Stimulated activated CD8-positive, alpha-beta memory T cell treated with anti-CD3 and anti-CD28 coated beads, Interleukin-15, amount 100 ng/mL, for 1 hour (primary cell): ENCODE measurements at places on chromosomes 1 and 21.

DNA sequence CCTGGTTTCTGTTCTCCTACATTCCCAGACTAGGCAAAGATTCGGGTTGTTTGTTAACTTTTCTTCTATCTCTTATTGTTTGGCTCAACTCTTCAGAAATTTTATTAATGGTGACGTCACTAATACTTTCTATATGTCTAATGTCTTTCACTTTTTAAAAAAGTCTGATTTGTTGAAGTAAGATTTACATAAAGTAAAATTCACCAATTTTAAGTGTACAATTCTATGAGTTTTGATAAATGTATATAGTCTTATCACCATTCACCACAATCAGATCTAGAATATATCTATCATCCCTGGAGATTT lies 27.8 kb downstream of the EXTL2 start:
- no peak for DNase-seq

GRCh38 chr1:54088385-54088784 lies 35.0 kb downstream of the TCEANC2 start:
- no peak for DNase-seq

DNA sequence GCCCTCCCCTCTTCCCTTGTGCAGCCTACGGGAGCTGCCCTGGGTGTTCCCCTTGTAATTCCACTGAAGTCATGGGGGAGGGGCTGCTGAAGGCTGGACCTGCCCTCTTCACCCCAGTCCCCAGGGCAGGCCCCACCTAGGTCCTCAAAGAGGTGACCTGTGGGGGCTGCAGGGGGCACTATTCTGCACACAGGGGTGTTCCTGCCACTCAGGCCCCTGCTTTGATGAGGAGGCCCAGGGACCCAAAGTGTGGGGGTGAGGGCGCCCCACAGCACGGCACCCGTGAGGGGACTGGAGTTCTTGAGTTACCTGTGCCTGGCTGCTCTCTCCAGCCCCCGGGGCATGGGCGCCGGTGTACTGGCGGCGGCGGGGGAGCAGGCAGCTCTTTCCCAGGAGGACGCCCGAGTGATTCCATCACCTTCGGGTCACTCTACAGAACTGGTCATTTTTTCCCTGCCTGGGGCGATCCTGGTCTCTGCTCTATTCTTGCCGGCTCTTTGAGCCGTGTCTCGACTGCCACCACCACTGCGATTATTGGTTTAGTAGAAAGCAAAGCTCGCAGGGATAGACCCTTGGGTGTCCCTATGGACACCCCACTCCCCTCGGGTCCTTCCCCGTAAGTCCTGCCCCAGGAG lies 6.9 kb upstream of the PRDM16 start:
- no peak for DNase-seq

DNA sequence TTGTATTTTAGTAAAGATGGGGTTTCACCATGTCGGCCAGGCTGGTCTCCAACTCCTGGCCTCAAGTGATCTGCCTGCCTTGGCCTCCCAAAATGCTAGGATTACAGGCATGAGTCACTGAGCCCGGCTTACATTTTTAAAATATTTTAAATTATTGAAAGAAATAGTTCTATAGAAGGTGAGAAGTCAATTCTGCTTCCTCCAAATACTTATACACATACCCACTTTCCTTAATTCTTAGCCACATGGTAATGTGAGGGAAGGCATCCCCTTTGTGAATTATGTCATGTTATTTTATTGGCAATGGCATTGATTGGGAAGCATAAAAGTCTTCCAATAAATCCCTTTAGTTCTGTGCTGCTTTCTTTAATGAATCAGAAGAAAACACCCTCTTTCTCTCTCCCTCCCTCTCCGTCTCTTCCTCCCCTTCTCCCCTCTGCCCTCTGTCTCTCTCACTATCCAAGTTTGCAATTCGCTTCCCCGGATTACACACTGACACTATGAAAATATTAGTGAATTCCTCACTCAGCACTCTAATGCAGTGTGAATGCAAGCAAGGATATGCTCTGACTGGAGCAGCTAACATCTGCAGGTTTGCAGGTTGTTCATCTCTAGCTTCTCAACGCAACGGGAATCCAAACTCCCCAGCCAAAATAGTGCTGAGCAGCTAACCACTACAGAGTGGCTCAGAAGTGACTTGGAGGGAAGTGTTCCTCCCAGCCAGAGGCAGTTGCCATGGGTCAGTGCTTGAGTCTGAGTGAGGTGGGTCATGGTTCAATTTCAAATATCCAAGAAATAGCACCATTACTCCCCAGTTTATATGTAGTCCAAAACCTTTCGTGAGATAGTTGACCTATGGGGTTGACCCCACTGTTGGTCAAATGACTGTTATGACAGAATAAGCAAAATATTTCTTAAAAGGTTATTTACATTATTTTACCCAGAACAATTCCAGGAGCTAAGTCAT lies 77.8 kb upstream of the CD55 start:
- DNase-seq = no peak

DNA sequence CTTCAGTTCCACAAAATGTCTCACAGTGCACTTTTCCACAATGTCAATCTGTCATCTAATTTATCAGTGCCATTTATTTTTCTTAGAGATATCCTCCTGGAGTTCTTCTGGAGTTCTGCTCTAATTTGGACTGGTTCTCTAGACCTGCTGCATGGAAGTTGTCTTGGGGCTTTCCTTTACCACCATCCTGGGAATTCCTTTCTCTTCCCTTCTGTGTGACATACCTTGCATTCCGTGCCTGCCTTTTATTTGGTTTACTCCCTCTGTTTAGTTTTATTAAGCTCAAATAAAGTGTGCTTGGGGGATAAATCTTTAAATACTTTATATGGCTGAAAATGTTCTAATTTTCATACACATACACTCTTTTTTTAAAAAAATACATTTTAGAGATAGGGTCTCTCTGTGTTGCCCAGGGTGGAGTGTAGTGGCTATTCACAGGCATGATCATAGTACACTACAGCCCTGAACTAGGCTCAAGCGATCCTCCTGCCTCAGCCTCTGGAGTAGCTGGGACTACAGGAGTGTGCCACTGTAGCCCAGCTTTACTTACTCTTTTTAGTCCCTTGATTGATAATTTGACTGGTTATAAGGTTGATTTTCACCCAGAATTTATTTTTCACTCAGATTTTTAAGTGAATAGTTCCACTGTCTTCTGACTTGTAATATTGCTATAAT lies 14.4 kb downstream of the MTF2 start:
- DNase-seq = no peak

DNA sequence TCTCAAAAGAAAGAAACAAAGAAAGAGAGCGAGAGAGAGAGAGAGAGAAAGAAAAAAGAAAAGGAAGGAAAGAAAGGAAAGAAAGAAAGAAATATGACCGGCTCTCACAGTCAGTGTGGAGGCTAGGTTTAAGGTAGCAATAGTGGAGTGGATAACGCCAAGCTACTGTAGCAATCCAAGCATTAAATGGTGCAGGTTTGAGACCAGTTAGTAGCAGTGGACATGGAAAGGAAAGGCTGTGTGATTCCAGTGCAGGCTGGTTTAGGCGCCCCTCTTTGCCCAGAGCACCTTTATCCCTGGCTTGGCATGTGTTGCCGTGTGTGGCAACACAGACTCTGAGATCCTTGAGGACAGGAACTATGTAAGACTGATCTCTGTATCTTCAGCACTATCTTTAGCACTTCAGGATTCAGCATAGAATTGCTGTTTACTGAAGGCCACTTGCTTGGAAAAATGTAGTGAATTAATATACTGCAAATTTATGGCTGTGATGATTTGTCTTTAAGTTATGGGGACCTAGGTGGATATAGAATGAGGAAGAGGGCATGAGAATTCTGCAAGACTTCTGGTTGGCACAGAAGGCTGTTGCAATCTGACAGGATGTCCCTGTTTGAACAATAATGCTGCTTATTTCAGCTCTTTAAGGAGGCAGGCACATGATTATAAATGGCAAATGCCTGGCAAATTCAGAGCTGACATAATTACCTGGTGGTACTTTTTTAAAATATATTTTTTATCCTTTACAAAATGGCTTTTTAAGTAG lies 10.8 kb upstream of the OSBPL9 start:
- no peak for DNase-seq
